ENCODE measurements at places on chromosomes 5 and 9. TPM values are rescaled to one million over a fixed set of nuclear protein-coding genes. Genes with fewer than 3 reads are reported as not detected.

EQTN gene
- 0.23 TPM for polyA plus RNA-seq

DNA sequence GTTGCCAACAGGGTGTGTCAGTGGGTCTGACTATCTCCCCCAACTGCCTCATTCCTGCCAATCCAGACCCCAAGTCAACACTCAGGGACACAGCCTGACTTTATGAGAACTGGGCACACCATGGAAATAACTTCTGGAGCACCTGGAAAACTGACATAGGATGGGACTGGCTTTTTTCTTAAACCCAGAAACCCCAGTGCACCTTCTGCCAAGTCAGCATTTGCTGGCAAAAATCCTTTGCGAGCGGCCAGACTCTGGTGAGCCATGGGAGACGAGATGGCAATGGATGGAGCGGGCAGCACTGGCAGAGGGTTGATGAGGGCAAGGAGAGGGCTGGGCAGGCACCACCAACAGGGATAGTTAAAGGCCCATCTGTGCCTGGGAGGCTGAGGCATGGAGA is 114.4 kb upstream of the OSMR start:
- DNase-seq: no peak

FAM13B gene
- polyA plus RNA-seq: 4.9 TPM

- DNase-seq: no peak
Measured at GRCh38 chr5:172007175-172008110, 1.0 kb upstream of the FBXW11 start.

GRCh38 chr9:111613436-111614040 is 14.1 kb upstream of the PTGR1 start:
- DNase-seq: no peak

FRRS1L gene
- 1.0 TPM for polyA plus RNA-seq

DNA sequence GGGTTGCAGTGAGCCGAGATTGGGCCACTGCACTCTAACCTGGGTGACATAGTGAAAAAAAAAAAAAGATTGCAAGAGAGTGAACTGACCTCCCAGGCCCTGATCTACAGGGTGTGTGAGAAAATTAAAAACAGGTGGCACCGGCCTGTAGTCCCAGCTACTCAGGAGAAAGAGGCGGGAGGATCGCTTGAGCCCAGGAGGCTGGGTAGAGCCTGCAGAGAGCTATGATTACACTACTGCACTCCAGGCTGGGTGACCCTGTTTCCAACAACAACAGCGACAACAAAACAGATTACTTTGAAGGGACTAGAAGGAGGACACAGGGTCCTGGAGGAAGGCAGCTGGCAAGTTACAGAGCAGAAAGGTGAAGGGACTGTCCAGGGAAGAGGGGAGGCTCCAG is 42.2 kb upstream of the FABP6 start:
- DNase-seq: no peak

GRCh38 chr5:176812269-176813259 is 2.2 kb downstream of the UNC5A start:
- no peak for DNase-seq
